ENCODE measurements at places on chromosomes 5 and 9.

GRCh38 chr9:113979343-113980127 is 98.6 kb downstream of the AMBP start:
- DNase-seq = peak; percentile 47

DNA sequence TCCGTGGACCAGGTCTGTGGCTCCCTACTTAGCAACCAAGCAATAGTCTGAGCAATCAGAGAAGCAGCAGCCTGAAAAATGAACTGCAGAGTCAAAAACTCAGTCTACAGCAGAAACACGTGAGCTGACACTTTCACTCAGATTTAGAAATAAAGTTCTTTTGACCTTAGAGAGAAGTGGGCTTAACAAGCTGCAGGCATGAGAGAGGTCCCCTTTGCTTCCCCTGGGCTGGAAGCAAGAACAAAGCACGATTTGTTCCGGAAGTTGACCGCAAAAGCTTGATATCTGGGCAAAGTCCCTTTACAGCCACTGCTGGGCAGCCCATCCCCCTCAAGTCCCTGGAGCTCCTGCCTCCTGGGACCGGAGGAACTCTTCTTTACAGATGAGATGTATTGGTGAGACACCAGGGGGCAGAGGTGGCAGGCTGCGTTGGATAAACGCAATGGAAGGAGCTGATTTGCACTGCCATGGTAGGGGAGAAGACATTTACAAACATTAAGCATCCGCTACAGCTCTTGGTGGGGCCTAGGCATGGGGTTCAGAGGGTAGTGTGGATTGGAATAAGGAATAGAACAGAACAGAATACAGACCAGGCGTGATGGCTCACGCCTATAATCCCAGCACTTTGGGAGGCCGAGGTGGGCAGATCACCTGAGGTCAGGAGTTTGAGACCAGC is 5.8 kb upstream of the SOWAHA start:
- DNase-seq = no peak

GRCh38 chr5:1509346-1510085 is 14.2 kb downstream of the LPCAT1 start:
- no peak for DNase-seq

DNA sequence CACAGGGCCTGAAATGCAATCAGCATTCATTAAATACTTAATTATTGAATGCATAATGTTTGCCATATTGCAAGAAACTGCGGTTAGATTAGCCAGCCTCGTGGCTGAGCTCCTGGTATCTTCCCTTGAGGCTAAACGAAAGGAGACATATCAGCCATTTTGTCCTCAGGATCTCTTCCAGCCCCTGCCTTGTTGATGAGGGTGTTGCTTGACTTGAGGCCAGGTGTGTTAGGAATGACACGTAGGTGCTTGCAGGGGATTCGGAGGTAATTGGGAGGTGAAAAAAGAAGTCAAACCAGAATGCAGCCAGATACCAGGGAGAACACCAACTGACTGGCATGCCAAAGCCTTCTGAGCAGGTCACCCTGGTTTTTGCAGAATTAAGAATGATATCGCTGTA is 12.5 kb downstream of the SH3RF2 start:
- no peak for DNase-seq

DNA sequence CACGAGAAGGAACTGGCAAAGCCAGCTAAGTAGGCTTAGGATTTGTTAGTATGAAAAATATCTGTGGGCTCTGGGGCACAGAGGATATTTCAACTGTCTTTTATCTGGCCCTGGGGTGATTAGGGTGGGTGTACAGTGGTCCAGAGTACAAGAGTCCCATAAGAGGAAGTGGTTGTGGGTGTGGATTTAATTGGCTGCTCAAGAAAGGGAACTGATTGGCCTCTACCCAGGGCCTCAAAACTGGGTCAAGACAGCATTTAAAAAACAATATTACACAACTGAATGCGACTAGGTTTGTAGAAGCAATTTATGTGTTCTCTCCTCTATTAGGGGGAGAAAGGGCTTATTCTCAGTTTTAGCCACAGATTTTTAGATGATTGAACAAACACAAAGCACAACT is 1353.4 kb upstream of the WWC1 start:
- DNase-seq = no peak

DNA sequence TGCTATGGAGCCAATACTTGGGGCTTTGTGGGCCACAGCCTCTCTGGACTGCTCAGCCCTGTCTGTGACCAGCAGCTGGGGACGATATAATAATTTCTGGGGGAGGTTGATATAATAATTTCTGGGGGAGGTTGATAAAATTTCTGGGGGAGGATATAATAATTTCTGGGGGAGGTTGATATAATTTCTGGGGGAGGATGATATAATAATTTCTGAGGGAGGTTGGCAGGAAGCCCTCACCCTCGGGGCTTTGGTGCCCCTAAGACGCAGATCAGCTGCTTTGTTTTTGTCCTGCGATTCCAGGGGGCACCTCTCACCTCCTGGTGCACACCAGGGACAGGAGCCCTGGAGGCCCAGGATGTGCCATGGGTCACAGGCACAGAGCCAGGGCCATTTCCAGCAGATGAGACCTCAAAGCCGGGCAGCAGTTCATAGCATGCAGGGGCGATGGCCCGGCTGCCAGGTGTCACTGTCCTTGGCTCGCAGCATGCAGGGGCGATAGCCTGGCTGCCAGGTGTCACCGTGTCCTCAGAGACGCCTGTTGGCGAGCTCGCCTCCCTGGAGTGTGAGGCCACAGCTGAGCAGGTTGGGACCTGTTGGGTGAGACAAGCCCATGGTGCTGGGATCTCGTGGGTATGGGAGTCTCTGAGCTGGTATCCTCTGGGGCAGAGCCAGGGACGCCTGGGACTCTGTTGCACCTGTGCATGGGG is 3.8 kb upstream of the TOR4A start:
- DNase-seq = no peak

GRCh38 chr5:115648056-115648455 is 22.2 kb upstream of the TMED7 start:
- DNase-seq = no peak

GRCh38 chr5:157186309-157187045 is 5.8 kb downstream of the ITK start:
- no peak for DNase-seq

DNA sequence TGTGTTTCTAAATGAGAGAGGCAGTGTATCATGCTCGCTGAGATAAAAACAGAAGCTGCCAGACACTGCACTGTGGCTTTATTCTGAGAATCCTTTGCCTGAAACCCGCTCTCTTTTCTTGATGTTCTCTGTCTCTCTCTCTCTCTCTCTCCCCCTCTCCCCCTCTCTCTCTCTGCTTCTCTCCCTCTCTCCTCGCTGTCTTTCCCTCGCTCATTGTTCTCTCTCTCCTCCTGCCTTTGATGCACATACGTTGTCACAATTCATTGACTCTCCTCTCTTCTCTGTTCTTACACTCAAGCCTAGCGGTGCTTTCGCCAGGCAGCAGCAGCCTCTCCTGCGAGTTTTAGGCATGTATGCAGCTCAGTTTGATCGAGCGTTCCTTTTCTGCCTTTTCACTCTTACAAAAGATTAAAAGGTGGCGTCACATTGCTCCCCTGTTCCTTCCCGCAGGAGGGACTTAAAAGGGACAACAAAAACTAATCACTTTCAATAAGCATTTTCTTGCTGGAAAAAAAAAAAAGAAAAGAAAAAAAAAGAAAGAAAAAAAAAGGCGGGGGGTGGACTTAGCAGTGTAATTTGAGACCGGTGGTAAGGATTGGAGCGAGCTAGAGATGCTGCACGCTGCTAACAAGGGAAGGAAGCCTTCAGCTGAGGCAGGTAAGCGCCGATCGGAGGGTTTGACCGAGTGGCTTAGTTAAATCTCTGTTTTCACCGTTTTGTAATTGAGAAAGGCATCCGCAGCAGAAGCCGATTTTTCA is 717.9 kb upstream of the WWC1 start:
- DNase-seq = peak; percentile 50

- DNase-seq = no peak
Measured at GRCh38 chr9:135217836-135218235, 130.4 kb downstream of the OLFM1 start.

- DNase-seq = no peak
Measured at GRCh38 chr5:178090856-178091255, 22.5 kb upstream of the N4BP3 start.

DNA sequence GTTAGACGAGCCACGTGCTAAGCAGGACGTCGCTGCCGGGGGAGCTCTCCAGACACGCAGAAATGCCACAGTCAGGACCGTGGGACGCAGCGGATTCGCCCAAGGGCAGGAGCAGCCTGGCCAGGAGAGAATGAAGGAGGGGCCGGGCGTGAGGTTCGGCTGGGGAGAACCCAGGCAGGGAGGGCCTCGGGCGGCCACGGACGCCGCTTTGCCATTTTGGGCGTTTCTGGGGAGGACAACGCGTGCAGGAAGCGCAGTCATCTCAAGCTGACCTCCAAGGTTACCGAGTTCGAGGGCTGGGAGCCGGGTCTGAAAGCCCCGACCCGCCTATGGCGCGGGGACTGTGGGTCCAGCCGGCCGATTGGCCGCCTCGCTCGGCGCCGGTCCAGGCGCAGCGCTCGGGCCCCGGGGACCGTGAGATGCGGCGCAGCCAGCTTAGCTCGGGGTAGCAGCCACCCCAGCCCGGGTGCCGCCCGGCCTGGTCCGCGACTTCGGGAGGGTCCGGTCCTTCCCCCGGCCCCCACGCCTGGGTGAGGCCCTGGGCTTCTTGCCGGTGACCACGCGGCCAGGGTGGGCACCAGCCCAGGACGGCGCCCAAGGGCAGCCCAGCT is 760 bp upstream of the MAN1B1 start:
- DNase-seq = no peak

GRCh38 chr5:31502506-31502905 is 29.4 kb downstream of the DROSHA start:
- peak; percentile 18 for DNase-seq

DNA sequence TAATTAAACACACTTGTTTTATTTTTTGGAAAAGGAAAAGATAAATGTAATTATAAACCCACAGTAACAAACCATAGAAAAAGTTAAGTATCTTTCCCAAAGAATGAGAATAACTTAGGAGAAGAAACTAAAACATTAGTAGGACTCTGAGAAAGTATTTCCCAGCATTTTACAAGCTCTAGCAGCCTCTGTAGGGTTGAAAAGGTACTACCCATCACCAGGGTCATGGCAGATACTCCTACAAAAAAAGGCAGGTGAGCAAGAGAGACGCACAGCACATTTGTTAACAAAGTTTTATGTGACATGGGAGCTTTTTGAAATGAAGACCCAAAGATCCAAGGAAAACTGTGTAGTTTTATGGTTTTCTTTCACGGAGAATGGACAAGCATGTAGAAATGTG is 77.7 kb upstream of the FAM169A start:
- DNase-seq = no peak

DNA sequence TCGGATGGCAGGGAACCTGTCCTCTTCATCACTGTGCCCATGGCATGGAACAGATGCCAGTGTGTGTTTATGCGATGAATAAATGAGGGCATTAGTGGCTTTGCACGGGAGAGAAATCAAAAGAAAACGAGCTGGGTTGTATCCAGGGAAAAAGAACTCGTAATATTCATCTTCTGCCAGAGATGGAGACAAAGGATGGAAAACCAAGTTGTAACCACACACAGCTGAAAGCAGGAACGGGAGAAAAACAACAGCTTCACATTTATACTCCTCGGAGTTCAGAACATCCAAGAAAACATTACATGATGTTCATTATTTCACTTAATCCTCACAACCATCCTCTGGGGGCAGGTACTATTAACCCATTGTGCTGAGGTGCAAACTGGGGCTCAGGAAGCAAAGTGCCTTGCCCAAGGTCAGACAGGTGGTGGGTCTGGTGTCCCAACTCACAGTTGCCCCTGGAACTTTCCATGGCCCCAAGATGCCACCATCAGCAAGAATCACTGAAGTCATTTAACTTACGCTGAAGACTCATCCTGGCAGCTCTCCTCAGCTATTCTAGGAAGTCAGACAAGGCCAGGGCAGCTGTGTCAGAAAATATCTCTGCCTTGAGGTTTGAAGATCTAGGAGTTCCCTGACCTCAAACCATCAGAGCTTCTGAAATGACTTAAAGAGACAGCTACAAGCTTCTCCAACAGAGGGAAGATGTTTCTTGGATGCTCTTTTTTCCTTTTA is 250.4 kb downstream of the NSG2 start:
- no peak for DNase-seq

DNA sequence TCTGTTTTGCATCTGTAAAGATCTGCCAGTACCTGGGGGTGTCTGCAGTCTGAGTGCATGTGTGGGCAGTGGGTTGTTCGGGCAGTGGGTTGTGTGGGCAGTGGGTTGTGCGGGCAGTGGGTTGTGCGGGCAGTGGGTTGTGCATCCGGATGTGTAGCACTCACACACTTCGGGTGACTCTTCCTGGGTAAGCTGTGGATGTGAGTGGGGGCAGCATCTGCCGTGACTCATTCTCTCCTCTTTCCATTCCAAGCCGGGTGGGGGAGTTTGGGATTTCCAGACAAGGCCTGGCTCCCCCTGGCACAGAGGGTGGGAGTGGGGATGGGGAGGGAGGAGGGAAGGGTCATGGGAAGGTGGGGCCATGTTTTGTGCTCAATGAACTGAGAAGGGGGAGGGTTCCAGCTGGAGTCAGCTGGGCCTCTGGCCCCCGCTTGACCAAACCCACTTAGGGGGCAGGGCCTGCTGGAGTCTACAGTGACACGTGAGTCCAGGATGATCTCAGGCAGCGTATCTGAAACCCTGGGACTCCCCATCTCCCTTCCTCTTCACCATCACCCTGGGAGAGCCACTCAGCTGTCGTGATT is 8.3 kb downstream of the CRB2 start:
- DNase-seq = peak; percentile 61

DNA sequence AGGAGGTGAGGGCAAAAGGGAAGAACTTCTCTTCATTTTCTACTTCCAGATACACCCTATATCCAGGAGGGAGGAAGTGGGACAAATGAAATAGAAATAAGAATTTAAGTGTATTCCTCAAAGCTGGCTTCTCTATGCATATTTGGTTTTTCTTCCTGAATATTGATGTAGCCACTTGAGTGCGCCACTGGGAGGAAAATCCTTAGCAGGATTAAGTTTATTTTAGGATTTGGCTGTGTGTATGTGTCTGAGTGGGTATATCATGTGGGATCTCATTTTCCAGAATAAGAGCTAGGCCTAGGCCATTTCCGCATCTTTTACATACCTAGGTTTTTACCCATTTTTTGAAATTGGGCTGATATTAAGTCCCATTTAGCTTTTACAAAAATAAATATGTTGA is 42.5 kb downstream of the MAP1B start:
- no peak for DNase-seq

DNA sequence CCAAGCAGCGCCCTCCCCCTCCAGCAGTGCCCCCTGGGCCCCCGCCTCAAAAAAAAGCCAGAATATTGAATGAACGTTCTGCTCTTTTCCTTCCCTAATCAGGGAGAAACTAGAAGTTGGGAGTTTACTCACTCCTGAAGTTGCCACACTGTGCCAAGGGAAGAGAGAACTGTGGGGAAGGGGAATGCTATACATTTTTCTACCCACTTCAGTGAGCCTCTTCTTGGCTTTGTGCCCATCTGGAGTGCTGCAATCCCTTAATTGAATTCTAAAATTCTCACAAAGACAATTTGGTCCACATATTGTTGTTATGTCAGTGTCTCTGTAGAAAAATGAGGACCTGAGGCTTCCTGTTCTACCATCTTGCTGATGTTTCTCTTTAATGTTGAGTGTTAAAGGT is 443.7 kb downstream of the DIRAS2 start:
- DNase-seq = no peak

DNA sequence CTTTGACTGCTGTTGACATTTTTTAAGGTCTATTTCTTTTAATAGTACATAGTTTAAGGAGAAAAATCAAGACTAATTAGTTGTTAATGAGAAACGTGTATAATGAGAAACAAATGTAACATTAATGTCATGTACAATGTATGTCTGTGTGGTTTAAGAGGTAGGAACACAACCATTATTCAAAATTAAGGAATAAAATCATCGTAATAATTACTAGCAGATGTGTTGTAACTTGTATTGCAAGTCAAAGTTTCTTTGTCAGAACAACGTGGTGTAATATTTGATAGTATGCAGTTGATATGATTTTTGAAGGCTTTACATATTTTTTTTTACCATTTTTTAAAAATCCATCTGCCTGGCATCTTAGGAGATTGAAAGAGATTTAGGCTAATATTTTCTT is 120.2 kb upstream of the ARRDC3 start:
- DNase-seq = no peak

Data from IMR-90 (cell line).